ENCODE measurements at places on chromosomes 7 and 10. TPM values are rescaled to one million over a fixed set of nuclear protein-coding genes. Genes with fewer than 3 reads are reported as not detected.

MORN4 gene
- polyA plus RNA-seq = 18.3 TPM

STX1A gene
- 15.1 TPM for polyA plus RNA-seq

RSU1 gene
- polyA plus RNA-seq = 28.8 TPM

MYH16 gene
- 0.09 TPM for polyA plus RNA-seq

OR2A12 gene
- not detected for polyA plus RNA-seq

CACNA2D1 gene
- not detected for polyA plus RNA-seq

MUC12 gene
- polyA plus RNA-seq = 0.73 TPM
